ENCODE measurements at places on chromosomes 7 and 10.
A peak's percentile ranks its signal among the peaks of the same experiment; 100 is the strongest.

DNA sequence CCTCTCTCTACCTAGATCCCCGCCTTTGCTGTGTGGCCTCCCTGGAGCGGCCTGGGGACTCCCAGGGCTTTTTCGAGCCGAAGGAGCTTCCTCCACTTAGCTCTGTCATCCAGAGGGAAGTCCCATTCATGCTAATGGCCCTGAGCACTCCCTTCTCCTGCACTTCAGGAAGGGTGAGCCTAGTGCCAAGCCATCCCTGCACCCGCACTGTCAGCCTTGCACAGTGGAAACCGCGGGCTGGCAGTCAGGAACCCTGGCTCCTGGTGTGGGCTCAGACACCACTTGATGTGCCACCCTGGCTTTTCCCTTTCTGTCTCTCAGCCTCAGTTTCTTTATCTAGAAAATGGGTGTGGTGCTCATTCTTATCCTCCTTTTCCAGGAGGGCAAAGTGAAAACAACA, 131.6 kb downstream of the ZMIZ1 start:
- DNase-seq: no peak

DNA sequence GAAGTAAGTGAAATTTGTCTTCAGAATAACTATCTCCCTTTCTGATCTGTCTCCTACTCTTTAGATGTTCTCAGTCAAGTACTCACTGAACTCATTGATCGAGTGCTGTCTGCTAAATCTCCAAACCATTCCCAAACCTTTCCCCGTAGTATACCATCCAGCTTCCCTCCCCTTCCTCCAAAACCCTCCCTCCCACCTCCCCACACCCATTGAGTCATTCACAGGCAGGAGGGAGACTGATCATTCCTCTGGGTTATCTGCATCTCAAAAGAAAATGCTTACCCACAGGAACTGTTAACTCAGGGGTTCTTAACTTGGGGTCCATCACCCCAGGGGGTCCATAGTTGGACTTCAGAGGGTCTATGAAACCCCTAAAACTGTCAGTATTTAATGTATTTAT, 37.4 kb downstream of the GOT1 start:
- no peak for DNase-seq

- DNase-seq: no peak
Observed at GRCh38 chr7:102182016-102182415, 104.7 kb upstream of the SH2B2 start.

DNA sequence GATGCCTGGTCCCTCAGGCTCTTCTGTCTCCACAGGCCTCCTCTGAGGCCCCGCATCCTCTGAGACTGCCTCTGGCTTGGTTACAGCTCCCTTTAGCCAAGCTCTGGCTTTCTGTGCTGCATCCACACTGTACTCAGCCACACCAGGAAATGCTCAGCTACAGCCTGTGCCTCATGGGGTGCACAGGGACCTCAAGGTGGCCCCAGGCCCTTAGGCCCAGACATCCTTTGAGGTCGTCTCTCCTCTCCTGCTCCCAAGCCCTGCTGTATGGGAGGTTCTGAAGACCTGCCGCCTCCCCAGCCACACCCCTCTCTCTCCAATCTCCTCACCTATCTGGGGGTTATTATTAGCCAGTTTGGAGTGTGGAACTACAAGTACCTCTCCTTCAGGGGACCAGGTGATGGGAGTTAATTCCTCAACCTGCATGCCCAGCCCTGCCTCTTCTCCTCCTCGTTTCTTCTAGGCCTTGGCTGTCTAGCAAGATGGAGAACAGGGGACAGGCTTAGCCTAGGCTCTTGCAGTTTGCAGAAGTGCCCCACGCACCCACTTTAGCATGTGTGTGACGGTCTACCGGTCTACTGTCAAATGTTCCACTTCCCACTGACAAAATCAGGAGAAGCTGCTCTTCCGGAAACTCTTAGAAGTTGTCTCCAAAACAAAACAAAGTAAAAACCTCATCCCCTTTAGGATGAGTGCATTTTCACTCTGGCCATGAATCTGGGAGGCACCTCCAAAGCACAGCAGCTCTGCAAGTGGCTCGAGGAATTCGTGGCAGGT, 64.0 kb upstream of the WAC start:
- no peak for DNase-seq

DNA sequence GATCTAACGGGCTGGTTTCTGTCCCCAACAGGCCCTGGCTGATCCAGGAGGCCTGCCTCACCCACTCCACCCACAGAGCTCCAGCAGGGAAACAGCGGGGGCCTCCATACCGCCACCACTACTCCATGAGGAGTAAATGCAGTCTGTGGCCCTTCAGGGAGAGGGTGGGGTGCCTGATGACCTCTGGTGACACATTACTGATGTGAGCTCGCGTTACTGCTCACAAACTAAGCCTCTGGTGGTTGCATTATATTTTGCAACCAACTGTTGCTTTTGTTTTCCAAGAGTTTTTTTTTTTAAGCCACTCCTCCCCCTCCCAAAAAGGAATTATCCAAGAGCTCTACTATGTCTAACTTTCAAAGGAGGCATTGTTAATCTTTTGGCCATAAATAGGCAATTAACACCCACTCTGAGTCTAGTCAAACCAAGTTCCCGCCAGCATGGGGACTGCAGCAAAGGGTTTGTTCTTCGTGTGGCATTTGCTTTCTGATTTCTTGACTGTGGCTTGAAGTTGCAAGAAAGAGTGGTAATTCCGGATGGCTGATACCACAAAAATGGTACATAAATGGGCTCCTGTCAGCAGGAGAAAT, 72.6 kb downstream of the FAM53B start:
- peak; percentile 91 for DNase-seq

- no peak for DNase-seq
Observed at GRCh38 chr7:131745390-131746248, 189.2 kb upstream of the PODXL start.

- no peak for DNase-seq
Observed at GRCh38 chr7:139855498-139856270, 26.6 kb downstream of the TBXAS1 start.

GRCh38 chr10:101693978-101694673, 844 bp downstream of the FBXW4 start:
- peak; percentile 20 for DNase-seq

- DNase-seq: no peak
Observed at GRCh38 chr7:93245525-93246432, 13.6 kb downstream of the VPS50 start.

GRCh38 chr7:140678081-140678815, 5.5 kb downstream of the ADCK2 start:
- no peak for DNase-seq

DNA sequence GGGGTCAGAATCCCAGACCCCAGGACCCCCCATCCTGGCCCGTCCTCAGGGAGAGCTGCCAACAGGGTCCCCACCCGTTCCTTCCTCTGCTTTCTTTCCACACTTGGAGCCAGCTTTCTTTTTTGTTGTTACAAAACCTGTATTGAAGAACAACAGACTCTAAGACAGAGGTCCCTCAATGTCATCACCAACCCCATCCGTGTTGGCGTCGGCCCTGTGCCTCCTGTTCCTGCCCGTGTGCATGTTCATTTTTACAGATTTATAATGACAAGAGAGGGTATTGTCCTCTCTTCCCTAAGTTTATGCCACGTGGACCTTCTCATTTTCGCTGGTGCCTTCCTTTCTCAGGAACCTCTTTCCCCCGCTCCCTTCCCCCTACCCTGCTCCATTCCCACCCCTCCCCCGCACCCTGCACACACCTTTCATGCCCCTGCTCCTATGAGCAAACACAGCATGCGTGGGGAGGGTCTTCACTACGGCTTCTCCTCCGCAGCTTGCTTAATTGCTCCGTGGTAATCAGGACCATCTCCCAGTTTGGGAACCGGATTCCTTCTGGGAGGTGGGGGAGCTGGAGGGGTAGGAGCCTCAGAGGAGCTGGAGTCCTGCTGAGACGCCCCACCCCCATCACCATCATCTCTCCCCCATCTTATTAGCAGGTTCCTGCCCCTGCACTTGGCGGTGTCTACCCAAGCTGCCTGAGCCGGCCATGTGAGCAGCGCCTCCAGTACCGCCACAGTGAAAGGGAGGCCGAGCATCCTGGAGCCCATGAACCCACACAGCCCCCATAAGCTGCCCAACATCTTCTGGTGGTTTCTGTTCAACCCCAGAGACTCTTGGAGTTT, 88.0 kb upstream of the INSIG1 start:
- no peak for DNase-seq

GRCh38 chr7:138887085-138887710, 89.2 kb upstream of the ATP6V0A4 start:
- no peak for DNase-seq

DNA sequence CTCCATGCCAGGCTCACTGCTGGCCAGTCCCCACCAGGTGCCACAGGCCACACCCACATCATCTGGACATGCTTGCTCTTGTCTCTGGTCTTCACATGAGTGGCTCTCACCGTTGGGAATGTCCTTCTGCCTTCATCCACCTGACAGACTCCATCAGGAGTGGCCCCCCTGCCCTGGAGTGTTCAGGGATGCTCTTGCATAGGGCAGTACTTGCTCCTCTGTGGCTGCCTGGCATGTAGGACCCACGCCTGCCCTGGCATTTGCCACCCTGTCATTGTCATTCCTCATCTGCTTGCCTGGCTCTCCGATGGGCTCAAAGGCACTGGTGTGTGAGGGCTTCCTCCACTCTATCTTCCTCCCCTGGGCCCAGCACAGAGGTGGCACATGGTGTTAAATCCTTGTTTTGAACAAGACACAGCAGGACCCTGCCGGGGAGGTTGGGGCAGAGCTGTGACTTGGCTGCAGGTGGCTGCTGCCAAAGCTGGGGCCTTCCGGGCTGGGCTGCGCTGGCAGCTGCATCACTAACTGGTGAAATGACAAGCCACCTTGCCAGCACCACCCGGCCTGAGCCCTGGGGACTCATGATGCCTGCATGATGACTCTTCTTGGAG, 1.8 kb downstream of the SH2D4B start:
- DNase-seq: no peak

DNA sequence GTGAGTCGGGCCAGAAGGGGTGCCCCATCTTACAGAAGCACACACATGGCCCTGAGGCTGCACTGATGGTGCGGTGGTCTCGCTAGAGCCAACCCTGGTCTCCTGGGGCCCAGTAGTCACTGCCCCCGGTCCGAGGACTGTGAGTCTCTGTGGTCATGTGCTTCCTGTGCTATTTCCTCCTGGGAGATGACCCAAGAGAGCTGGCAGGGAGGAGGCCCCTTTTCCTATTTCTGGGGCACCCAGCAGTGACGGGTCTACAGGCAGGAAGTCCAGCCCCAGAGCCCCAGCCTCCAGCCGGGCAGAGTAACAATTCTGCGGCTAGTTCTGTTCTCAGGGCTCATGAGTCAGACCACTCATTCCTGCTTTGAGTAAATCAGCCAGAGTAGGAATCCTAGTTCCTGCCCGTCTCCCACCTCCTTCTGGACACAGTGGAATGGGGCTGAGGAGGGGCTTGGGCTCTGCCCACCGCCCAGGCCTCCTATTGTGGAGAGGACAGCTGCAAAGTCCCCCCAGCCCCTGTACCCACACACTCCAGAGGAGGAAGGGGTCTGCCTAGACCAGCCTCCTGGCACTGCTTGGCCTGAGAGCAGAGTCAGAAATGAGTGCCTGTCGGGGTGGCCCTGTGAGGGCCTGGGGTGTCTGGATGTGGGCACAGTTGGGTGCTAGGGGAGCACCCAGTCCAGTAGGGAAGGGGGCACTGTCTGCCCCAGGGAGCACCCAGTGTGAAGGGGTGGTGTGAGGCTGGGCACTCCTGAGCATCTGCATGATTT, 80.5 kb upstream of the PPIF start:
- peak; percentile 66 for DNase-seq

DNA sequence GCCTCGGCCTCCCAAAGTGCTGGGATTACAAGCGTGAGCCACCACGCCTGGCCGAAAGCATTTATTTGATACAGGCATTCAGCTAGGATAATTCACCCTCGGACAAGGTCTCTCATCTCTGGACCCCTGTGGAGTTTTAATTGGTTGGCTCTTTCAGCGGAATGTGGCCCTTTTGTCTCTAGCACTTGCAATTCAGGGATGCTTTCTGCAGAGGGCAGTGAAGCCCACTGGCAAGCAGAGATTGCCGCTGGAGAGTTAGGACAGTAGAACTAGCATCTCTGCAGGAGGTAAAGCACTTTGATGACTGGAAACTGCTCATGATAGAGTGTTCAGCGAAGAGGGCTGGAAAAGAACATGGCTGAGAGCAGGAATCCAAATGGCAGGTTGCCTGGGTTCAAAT, 62.0 kb downstream of the SUFU start:
- DNase-seq: no peak

- DNase-seq: no peak
Observed at GRCh38 chr10:48608279-48608681, 3.4 kb upstream of the ARHGAP22 start.

GRCh38 chr7:94264756-94265155, 129.9 kb upstream of the COL1A2 start:
- DNase-seq: no peak

DNA sequence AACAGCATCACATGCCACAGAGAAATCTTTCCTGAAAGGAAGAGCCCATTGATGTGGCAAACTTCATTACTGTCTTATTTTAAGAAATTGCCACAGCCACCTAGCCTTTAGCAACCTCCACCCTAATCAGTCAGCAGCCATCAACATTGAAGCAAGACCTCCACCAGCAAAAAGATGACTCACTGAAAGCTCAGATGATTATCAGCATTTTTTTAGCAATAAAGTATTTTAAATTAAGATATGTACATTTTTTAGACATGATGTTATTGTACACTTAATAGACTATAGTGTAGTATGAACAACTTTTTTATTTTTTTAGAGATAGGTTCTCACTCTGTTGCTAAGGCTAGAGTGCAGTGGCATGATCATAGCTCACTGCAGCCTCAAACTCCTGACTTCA, 14.8 kb downstream of the STEAP1B start:
- DNase-seq: no peak

- no peak for DNase-seq
Observed at GRCh38 chr7:67604461-67605386, 608.1 kb downstream of the TYW1 start.

GRCh38 chr7:69966766-69967591, 368.7 kb downstream of the AUTS2 start:
- DNase-seq: no peak

GRCh38 chr7:29564496-29565223, 1.0 kb downstream of the PRR15 start:
- no peak for DNase-seq

DNA sequence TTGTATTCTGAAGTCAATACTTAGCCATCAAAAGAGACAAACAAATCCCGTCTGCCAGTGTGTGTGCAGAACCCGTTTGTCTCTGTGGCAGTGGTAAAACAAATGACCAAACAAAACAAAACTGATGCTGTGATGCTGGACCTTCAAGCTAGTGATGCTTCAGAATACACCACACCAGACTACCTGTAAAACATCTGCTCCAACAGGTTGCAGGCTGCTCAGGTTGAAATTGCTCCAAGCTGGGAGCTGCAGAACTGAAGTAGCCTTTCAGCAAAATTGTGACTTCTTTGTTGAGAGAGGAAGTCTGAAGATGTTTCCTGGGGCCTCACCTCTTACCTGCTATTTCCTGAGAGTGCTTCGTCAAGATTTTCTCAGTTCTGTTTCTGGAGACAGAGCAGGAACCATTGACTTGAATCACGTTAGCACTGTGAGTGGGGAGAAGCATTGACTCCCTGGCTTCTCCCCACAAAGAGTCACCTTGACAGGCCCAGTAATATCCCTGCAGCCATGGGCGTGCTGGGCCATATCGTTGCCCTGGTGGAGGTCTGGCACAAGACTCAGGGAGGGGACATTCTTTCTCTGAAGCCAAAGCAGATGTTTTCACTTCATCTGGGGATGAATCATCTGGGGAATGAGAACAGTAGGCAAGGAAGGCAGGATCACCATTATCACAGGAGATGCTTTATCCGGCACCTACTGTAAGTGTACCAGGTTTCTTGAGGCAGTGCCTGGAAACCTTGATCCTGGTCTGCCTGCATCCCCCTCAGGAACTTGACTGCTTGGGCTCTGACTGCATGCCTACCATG, 80.2 kb downstream of the RBM20 start:
- DNase-seq: no peak

Measured in amygdala (tissue), 56 donors.